ENCODE measurements at places on chromosomes 1 and 21.

DNA sequence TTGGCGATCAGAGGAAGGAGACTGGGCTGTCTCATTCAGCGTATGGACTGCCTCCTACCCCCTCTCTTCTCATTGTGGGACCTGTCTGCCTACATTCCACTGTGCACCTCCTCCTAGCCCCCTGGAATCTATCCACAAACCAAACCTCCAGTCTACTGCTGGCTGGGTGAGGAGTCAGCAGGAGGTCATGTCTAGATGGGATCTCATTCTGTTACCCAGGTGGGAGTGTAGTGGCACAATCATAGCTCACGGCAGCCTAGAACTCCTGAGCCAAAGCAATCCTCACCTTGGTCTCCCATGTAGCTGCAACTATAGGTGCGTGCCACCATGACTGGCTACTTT is 18.0 kb upstream of the TTC22 start:
- DNase-seq, result no peak

DNA sequence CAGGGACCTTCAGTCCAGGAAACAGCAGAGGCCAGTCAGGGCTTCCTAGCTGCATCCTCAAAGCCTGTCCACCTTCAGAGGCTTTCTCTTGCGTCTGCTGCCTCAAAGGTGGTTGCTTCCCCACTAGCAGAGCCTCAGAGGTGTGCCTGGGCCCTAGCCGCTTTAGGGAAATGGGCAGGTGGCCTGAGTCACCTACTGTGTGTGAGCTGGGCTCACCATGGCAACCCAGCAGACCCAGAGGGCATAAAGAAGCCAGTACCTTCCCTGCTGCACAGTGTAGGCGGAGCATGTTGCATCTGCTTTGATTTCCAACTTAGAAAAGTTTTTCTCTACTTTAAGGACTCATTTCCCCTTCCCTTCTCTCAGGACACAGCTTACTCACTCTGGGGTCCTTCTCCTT is 12.5 kb downstream of the SLC9A1 start:
- DNase-seq, result peak; percentile 9

DNA sequence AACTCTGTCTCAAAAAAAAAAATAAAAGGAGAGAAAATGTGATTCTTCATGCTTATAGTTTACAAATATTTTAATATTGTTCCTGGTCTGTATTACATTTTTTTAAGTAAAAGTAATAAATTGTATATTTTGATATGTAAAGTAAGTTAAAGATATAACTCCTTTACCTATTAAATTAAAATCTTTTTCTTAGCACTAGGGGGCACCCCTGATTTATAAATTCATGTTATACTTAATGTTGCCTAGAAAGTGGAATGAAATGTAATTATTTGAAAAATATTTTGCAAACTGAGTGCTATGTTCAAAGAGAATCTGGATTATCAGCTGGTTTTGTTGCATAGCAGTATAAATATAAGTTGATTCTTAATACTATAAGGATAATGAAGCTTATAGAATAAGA is 49.2 kb downstream of the RALGPS2 start:
- DNase-seq, result peak; percentile 1

DNA sequence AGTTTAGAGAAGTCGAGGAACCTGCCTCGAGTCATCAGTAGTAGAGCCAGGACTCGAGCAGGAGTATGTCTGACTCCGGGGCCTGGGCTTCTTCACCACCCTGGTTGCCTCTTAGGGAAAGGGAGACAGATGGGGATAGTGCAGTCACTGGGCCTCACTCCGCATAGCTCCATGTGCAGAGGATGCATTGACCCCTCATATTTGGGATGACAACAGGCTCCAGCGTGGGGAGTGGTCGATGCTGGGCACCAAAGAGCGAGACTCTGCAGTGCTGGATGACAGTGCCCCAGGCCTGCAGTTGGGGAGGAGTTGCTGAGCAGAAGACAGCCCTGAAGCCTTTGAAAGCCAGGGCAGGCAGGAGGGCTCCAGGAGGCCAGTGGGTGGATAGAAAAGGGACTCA is 20.8 kb upstream of the TENT5C start:
- DNase-seq, result no peak

GRCh38 chr1:221664253-221664652 is 77.6 kb downstream of the DUSP10 start:
- no peak for DNase-seq

DNA sequence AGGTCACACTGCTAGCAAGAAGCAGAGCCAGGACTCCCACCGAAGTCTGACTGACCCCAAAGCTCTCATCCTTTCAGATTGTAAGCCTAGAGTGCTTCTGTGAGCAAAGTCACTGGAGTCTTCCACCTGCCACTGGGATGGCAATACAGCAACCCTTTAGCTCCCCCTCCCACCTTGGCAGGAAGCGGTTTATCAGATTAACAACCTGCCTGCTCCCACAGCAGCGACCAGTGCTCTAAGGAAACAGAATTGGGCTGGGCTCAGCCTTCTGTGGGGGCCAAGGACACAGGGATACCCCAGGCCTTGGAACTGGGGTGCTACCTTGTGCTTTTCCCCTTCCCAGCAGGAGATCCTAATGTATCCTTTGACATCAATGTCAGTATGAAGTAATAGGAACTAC is 76.0 kb downstream of the GFI1 start:
- DNase-seq, result no peak

GRCh38 chr1:117656202-117656641 is 50.4 kb downstream of the TENT5C start:
- no peak for DNase-seq

DNA sequence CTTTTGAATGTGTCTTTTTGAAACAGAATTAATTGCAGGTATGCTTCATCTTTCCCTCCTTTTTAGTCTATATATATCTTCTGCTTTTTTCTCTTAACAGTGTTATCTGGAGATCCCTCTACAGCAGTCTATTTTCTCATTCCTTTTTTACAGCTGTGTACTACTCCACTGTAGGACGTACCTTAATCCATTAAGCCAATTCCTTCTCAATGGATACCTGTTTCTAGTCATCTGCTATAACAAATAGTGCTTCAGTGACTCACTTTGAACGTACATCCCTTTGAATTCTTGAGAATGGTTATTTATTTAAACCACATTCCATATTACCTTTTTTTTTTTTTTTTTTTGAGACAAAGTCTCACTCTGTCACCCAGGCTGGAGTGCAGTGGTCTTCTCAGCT is 15.6 kb downstream of the PCNX2 start:
- no peak for DNase-seq

GRCh38 chr1:162292422-162292849 is 84.2 kb downstream of the SPATA46 start:
- DNase-seq, result no peak

GRCh38 chr1:234361102-234361603 is 12.1 kb upstream of the COA6 start:
- no peak for DNase-seq

GRCh38 chr1:219926363-219926998 is 1.9 kb downstream of the SLC30A10 start:
- DNase-seq, result no peak

GRCh38 chr1:221994274-221994698 is 252.4 kb upstream of the DUSP10 start:
- DNase-seq, result no peak

- no peak for DNase-seq
Observed at GRCh38 chr1:184940694-184941409, 33.5 kb downstream of the NIBAN1 start.

- no peak for DNase-seq
Observed at GRCh38 chr1:29805896-29806160, 569.5 kb downstream of the PTPRU start.

DNA sequence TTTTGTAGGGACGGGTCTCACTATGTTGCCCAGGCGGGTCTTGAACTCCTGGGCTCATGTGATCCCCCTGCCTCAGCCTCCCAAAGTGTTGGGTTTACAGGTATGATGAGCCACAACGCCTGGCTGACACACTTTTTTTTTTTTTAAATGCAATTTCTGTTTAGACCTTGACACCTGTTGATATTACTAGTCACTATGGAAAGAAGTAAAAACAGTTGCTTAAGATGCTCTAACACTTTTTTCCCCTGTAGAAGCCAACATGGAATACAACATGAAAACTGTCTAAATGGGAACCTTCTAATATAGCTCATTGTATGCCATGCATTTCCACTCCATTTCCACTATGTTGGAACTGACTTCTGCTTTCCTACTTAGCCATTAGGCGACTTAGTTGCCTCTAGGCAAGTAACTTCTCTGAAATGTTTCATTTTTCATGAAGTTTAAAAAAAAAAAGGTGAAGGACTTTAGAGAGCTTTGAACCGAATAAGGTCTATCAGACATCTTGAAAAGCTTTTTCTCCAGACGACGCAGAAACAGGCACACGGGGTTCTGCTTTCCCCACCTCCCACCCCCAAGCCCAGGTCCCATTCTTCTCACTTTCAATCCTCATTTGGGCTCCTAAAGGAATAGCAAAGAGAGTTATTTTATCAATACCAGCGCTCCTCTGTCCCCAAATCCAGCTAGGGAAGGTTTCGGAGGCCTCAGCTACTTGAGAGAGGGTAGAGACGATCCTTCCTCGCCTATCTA is 648 bp upstream of the DR1 start:
- no peak for DNase-seq

DNA sequence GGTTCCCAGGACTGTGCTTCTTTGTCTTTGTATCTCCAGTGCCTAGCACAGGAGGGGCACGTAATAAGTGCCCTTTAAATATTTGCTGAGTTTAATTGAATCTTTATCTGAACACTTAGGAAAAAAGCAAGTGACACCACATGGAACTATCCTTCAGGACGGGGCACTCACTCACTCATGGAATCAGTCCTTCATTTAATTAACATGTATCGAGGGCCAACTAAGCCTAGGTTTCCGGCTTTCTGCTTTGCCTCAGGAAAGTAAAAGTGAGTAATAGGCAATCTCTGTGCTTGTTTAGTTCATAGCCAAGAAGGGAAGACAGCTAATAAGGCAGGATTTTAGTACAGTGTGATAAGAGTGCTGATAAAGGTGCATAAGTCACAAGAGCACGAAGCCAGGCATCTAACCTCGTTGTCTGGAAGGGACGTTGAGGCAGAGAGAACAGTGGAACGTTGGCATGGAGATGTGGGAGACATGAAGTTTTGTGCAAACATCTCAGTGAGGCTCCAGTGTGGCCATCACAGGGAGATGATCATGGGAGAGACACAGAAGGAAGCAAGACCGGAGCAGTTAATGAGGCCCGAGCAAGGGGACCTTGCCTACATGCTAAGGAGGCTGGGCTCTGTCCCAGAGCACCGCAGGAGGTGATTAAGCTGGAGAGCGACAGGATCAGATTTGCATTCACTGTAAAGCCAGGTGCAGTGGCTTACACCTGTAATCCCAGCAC is 54.1 kb upstream of the TRIM67 start:
- peak; percentile 31 for DNase-seq

DNA sequence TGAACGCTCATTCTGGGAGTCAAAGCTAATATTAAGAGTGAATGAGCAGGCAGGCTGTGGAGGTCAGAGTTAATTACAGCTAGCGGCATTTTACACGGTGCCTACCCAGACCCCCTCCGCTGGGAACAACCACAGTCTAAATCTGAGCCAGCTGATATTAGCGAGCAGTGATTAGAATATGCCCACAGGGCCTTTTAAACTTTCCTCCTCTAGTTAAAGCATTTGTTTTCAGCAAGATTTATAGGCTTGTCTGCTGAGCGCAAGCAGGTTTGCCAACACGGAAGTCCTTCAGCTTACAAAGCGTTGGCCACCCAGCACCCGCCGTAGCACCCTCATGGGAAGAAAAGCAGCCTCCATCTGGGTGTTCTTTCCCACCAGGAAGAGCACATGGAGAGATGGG is 72.1 kb downstream of the LMX1A start:
- DNase-seq, result no peak

- DNase-seq, result no peak
Observed at GRCh38 chr1:18926315-18927081, 24.1 kb upstream of the ALDH4A1 start.

- DNase-seq, result no peak
Observed at GRCh38 chr1:94098585-94099111, 22.3 kb downstream of the ABCA4 start.

GRCh38 chr21:32248571-32249461 is 30.0 kb downstream of the MIS18A start:
- peak; percentile 76 for DNase-seq

DNA sequence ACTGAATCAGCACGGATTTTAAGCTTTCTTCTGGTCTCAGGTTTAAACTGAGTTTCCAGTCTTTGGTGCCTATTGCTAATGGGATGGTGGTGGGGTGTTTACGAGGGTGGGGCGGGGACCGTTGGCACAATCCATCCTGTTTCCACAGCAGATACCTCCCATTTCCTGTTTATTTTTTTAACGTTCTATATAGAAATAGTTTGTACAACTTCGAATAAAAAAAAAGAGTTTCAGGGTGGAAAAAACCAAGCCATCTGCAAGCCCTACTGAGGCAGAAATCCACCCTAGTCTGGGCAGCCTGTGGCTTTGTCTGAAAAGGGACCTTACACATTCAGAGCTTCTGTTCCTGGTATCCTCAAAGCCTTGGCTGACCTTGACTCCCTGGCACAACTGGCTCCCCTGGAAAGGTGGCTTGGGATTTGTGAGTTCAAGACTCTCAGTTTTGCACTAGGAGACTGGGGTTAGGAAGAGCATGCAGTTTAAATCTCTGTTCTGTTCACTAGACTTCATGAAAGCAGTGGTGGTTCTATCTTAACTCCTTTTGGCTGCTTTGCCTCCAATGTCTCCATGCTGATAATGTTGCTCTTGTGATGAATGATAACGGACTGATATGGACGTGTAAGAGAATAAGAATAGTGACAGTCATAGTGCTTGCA is 46.7 kb downstream of the VANGL2 start:
- no peak for DNase-seq

DNA sequence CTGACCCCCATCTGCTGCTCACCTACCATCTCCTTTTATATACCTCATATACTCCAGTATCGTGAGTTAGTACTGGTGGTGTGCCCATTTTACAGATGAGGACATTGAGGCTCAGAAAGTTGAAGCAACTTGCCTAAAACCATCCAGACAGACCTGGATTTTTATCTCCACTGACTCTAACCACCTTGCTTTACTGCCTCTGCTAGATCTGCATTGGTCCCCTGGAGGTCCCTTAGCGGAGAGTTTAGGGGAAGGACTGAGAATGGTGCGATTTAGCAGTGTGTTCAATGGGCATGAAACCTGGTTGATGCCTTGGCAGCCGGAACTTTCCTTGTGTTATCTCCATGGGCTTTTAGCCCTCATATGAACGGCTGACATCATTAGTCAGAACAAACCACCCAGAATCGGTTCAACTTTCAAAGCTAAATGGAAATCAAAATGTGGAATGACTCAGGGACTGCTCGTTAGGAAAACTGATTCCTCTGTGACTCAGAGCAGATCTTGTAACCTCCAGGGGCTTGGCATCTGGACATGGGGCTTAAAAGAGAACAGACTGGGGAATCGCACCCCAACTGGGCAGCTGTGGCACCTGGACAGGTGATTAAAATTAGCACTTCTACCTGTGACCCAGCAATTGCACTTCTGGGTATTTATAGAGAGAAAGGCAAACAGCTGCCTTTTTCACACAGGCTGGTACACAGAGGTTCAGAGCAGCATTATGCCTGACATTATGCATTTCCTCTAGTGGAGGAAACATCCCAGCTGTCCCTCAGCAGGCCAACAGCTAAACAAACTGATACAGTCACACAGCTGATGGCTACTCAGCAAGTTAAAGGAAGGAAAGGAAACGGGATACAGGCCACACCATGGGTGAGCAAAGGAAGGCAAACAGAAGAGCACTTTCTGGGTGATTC is 25.3 kb downstream of the TMEM51 start:
- peak; percentile 76 for DNase-seq

- peak; percentile 92 for DNase-seq
Observed at GRCh38 chr21:44711327-44712202, at the start of gene TSPEAR. Gene TSPEAR (minus strand): TSS chr21:44711572. CDS start chr21:44711514, 58 bp downstream.
